Caudate nucleus (tissue), 63 donors: ENCODE measurements at places on chromosomes 3 and 15.
A peak's percentile ranks its signal among the peaks of the same experiment; 100 is the strongest.

GRCh38 chr3:127175272-127175671, 17.7 kb upstream of the PRR23E start:
- DNase-seq, result no peak

DNA sequence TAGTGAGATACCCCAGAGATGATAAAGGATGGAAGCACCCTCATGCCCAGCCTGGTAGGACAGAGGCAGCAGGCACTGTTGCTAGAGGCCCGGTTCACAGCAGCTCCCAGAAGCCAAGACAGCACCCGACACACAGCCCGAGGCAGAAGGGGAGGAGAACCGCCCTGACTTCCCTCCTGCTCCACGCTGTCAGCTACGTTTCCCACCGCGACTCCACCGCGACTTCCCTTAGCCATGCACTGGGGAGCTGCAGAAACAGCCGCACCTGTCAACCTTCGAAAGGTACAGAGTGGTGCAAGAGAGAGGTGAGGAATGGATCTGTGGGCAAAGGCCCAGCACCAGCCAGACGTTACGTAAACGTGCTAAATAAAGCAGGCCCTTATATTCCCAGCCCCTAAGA, 529.2 kb downstream of the GABRG3 start:
- no peak for DNase-seq

DNA sequence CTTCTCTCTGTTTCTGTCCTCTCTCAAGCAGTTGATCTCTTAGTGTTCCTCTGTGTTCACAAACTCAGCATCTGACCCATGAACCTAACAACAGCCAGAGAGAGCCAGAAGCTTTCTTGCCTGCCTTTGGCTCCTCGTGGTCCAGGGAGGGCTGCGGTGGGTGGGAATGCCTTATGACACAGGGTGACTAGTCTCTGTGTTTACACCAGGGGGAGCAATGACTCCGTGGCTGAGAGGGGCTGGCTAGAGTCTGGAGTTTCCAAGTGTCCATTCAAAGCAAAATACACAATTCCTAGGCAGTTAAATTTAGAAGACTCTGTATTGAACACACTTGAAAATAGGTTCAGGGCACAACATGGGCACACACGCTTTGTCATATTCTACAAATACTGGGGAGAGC, 370.0 kb upstream of the FRG2C start:
- DNase-seq, result peak; percentile 3

DNA sequence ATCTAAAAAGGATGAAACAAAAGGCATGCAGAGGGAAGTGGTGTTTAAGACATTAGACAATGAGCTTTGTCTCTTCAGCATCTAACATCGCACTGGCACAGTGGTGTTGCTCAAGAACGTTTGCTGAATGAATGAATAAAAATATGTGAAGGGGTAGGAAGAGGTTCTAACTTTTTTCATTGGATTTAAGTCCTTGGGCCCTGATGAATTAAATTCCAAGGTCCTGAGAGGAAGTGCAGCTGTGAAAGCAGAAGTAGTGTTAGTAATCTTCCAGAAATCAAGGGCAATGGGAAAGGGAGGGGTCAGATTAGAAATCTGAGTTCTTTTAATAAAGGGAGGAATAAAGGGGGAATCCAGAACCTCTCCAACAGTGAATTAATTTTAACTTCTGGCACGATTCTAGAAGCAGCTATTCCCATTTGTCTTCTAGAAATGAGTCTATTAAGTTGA, 29.6 kb downstream of the TLNRD1 start:
- DNase-seq, result no peak

- no peak for DNase-seq
These were observed 342.9 kb downstream of the THSD4 start for GRCh38 chr15:71458089-71458660.

GRCh38 chr3:60046210-60046609, 996.4 kb upstream of the CFAP20DC start:
- no peak for DNase-seq

DNA sequence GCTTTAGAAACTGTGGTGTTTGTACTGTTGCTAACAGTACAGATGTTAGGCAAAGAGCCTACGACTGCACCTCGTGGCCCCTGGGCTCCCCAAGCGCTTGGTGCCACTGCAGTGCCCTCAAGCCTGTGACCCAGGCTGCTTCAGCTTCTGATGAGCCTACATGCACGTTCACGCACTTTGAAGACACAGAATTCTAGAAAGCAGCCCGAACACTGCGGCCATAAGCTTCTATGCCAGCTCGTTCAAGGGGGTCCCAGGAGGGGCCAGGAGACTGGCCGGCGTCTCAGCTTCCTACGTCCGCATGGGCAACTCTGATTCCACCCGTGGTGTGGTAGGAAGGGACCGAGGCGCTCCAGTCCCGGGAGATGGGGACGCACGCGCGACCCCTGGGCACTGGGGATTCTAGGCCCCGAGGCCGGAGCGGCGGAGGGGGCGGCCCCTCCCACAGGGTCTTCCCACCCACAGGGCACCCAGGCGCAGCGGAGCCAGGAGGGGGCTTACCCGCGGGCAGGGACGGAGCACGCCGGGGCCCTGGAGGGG, 653 bp downstream of the MYO5C start:
- DNase-seq, result no peak
